ENCODE measurements at places on chromosomes 7 and 10. TPM values are rescaled to one million over a fixed set of nuclear protein-coding genes. Genes with fewer than 3 reads are reported as not detected.

IDI1 gene
- total RNA-seq = 90.6 TPM

GPR146 gene
- 3.9 TPM for total RNA-seq

CHST15 gene
- total RNA-seq = 46.2 TPM

GRCh38 chr10:28681291-28681763 is 4.0 kb downstream of the BAMBI start:
- H3K27me3 ChIP-seq = peaks cover 31% of the 10 kb centered on the region
- no peak for DNase-seq
- H3K4me1 ChIP-seq = peaks cover 10% of the 10 kb centered on the region

- H3K27ac ChIP-seq = no peak overlapping the region
- no peaks in the 10 kb centered on the region for H3K4me1 ChIP-seq
- no peak for DNase-seq
- H3K27me3 ChIP-seq = no peaks in the 10 kb centered on the region
- H3K4me3 ChIP-seq = no peak overlapping the region
Measured at GRCh38 chr7:39720586-39720985, 97.2 kb downstream of the RALA start.

GRCh38 chr7:32605032-32605431 is 109.7 kb downstream of the AVL9 start:
- H3K27ac ChIP-seq = no peak overlapping the region
- DNase-seq = no peak
- no peaks in the 10 kb centered on the region for H3K4me1 ChIP-seq
- H3K4me3 ChIP-seq = no peak overlapping the region
- no peaks in the 10 kb centered on the region for H3K27me3 ChIP-seq
- no peaks in the 10 kb centered on the region for H3K36me3 ChIP-seq

DNA sequence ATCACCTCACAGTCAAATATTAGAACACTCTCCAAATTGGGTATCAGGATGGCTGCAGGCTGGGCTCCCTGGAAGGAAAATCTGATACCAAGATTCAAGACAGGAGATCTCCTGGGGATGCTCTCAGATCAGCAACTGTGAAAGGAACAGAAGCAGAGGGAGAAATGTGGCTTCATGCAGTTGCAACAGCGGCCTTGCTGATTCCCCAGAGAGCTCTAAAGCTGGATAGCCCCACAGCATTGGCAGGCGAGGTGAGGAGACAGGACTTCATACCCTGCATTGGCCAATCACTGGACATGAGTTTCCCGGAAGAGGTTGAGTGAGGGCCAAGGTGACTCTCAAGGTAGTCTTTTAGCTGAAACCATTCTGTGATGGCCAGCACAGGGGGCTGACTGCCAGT is 190.6 kb downstream of the PTPN20 start:
- H3K4me3 ChIP-seq = no peak overlapping the region
- no peak for DNase-seq
- no peaks in the 10 kb centered on the region for H3K27me3 ChIP-seq
- H3K27ac ChIP-seq = no peak overlapping the region

DNA sequence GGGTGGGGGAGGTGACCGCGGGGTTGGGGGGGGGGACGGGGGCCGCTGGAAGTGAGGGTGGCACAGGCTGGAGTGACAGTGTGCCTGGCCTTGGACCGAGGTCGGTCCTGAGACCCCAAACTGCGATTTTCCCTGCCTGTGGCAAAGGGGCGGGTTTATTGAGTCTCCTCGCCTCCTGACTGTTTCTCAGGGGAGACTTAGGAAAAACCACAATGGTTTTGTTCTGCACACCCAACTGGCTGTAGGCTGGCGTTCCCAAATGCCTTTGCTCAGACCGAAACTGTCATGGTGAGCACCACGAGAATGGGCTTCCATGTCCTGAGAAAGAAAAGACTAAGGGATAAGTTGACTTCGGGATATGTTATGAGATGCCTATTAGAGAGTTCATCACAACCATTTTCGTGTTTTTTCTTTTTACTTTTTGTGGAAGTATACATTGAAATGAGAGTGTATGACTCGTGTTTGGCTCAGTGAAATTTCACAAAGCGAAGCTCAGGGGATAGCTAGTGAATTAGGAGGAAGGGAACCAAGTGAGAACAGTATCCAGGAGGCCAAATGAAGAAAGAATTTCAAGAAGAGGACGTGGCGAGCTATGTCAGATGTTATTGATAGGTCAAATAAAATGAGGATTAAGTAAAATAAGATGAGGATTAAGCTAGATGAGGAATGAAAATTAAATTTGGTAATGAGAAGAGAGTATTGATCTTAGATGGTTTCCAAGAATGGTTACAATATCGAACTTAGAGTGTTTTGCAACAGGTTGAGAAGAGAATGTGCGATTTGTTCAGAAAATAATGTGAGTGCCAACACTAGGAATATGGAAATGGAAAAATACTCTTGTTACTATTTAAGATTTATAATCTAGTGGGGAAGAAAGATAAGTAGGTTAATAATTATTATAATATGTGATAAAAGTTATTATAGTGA is 918 bp downstream of the NET1 start:
- no peak for DNase-seq
- H3K4me1 ChIP-seq = no peaks in the 10 kb centered on the region
- H3K27ac ChIP-seq = no peak overlapping the region
- peak overlapping the region; percentile 57 for H3K4me3 ChIP-seq
- peaks cover 2% of the 10 kb centered on the region for H3K27me3 ChIP-seq

DNA sequence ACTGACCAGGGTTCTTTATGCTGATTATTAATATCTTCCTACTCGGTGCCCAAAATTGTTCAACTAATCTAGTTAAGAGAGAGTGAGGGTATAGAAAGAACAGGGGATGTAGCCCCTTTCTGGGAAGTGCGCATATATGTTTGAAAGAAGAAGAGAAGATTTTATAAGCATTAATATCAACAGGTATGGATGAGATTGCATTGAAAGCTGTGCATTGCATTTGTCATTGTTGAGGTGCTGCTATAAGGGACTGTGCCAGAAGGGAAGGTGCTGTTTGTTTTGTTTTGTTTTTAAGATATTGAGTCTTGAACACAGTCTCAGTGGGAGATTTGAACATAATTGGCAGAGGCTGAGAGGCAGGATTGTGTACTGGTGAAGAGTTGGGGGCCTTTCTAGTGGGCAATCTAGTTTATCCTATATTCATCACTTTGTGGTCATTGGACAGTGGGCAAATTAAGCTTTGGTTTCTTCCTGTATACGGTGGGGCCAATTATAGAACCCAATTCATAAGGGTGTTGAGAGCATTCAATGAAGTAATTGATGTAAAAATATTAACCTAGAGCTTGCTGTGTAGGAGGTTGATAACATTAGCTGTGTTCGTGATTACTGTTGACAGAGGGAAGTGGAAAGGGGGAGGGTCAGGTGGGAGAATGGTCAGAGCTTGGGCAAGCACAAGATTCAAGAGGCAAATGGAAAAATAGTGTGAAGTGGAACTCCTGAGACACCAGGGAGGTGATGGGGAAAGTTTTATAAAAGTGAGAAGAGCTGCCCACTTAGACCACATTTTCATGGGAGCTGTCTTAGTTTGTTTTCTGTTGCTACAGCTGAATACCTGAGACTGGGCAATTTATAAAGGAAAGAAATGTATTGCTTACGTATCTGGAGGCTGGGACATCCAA is 19.9 kb upstream of the PCGF5 start:
- H3K27ac ChIP-seq = no peak overlapping the region
- no peaks in the 10 kb centered on the region for H3K27me3 ChIP-seq
- no peak for DNase-seq

DNA sequence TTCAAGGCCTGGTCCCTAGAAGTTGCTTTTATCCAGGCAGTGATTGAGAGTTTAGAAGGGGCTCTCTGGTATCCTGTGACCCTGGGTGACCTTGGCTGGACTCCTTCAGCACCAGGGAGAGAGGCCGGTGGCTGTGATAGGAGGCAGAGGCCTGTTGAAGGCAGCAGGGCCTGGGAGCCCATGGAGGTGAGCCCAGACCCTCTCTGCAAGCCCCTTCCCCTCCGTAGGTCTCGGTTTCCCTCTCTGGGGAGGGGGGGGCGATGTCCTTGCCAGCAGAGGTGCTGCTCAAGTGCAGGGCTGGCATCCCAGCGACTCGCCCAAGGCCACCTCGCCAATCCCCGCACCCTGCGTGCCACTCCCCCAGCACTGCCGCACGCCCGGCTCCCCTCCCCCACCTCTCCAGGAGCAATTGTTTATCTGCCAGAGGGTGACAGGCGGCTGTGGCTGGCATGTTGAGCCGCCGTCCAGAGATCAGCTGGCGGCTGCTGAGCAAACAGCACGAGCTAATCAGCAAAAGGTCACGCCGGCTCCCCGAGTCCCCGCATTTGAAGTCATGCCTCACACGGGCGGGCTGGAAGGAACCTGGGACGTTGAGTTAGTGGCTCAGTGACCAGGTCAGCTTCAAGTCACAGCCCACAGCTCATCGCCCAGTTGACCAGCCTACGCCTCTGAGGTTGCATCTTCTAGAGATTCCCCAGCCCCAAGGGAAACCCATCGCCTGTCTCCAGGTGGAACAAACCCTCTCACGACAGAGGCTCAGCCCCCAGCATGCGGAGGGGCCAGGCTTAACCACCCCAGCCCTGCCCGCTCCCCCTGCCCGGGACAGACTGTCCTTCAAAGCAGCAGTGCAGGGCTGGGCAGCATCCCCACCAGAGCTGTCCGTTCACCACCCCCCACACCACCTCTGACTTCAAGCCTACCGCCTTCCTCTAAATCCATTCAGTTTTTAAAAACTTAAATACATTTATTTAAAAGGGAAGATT is 43.7 kb downstream of the ELFN1 start:
- DNase-seq = no peak
- peaks cover 69% of the 10 kb centered on the region for H3K36me3 ChIP-seq
- peaks cover 39% of the 10 kb centered on the region for H3K4me1 ChIP-seq
- no peak overlapping the region for H3K4me3 ChIP-seq
- H3K27me3 ChIP-seq = no peaks in the 10 kb centered on the region
- H3K27ac ChIP-seq = no peak overlapping the region

GRCh38 chr7:112223310-112223709 is 16.8 kb downstream of the ZNF277 start:
- H3K27me3 ChIP-seq = no peaks in the 10 kb centered on the region
- no peaks in the 10 kb centered on the region for H3K36me3 ChIP-seq
- H3K27ac ChIP-seq = no peak overlapping the region

- no peak overlapping the region for H3K4me3 ChIP-seq
- no peaks in the 10 kb centered on the region for H3K27me3 ChIP-seq
- H3K4me1 ChIP-seq = no peaks in the 10 kb centered on the region
- H3K27ac ChIP-seq = no peak overlapping the region
- H3K36me3 ChIP-seq = no peaks in the 10 kb centered on the region
- no peak for DNase-seq
Measured at GRCh38 chr7:95441042-95441823, 6.4 kb upstream of the PON2 start.

DNA sequence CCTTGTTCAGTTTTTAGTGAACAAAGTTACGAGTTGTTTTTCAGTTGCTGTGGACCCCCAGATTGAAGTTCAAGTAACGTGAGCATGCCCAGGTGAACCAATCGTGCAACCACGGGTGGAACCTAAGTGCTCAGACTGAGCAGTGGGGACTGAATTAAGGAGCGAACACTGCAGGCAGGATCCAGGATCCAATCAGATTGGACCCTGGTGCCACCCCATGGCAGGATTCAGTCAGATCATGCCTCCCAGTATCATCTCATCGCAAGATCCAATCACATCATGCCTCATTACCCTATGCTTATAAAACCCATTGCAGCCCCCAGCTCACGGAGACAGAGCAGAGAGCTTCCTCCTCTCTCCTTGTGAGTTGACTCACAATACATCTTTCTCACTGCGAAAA is 80.9 kb downstream of the PFKFB3 start:
- no peak for DNase-seq
- H3K36me3 ChIP-seq = no peaks in the 10 kb centered on the region
- no peak overlapping the region for H3K27ac ChIP-seq
- H3K4me3 ChIP-seq = no peak overlapping the region
- H3K27me3 ChIP-seq = no peaks in the 10 kb centered on the region
- H3K4me1 ChIP-seq = peaks cover 12% of the 10 kb centered on the region

- no peaks in the 10 kb centered on the region for H3K36me3 ChIP-seq
- no peak within 1 kb of the TSS for H3K4me3 ChIP-seq
- H3K27ac ChIP-seq = no peak within 1 kb of the TSS
Measured at GRCh38 chr10:80289451-80290287, at the start of gene MAT1A. TSS of gene MAT1A (minus strand) at chr10:80289658. CDS start at chr10:80289423, 235 bp downstream.

GRCh38 chr7:105744258-105744657 is 132.1 kb downstream of the ATXN7L1 start:
- no peaks in the 10 kb centered on the region for H3K27me3 ChIP-seq
- no peak for DNase-seq
- H3K27ac ChIP-seq = no peak overlapping the region
- H3K4me1 ChIP-seq = no peaks in the 10 kb centered on the region
- no peak overlapping the region for H3K4me3 ChIP-seq

DNA sequence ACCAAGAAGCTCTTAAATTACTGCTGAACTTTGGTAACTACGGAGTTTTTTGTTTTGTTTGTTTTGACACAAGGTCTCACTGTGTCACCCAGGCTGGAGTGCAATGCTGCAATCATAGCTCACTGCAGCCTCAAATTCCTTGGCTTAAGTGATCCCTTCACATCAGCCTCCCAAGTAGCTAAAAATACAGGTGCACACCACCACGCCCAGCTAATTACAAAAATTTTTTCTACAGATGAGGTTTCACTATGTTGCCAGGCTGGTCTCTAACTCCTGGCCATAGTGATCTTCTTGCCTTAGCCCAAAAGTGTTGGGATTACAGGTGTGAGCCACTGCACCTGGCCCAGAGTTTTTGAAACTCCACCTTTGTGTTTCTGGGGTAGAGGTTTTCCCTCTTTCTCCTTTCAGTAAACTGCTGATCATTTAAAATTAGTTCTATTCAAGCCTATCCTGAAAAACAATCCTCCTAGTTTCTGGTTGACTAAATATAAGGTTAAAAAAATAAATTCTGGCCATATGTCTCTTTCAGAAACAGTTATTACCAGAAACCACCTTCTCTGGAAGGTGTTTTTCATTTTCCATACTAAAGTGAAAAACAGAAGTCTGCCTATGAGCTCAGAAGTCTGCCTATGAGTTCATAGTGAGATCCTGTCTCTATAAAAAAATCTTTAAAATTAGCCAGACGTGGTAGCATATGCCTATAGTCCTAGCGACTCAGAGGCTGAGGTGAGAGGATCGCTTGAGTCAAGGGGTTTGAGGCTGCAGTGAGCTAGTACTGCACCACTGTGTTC is 63.9 kb downstream of the VOPP1 start:
- H3K27ac ChIP-seq = no peak overlapping the region
- peaks cover 5% of the 10 kb centered on the region for H3K36me3 ChIP-seq
- no peaks in the 10 kb centered on the region for H3K27me3 ChIP-seq
- H3K4me1 ChIP-seq = peaks cover 13% of the 10 kb centered on the region

GRCh38 chr10:24556750-24557742 is 166.6 kb downstream of the ARHGAP21 start:
- DNase-seq = peak; percentile 47
- no peaks in the 10 kb centered on the region for H3K27me3 ChIP-seq
- peaks cover 9% of the 10 kb centered on the region for H3K4me1 ChIP-seq
- H3K4me3 ChIP-seq = no peak overlapping the region
- no peak overlapping the region for H3K27ac ChIP-seq

DNA sequence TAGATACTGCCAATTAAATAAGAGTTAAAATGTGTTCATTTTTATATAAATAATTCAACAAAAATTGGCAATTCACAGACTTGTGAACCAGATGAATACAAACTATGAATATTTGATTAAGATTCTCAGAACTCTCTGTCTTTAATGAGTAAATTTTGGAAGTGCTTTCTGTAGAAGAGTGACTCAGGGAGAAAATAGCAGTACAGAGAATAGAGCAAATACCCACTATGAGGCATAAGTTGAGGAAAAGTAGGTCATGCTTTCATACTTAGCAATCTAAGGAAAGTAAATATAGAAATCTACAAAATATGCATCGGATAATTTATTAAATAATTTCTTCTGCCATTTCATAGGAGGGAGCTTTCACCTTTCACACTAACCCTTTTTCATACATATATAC is 117.7 kb upstream of the TMEM106B start:
- H3K4me1 ChIP-seq = no peaks in the 10 kb centered on the region
- DNase-seq = no peak
- H3K36me3 ChIP-seq = no peaks in the 10 kb centered on the region
- H3K27me3 ChIP-seq = no peaks in the 10 kb centered on the region
- no peak overlapping the region for H3K27ac ChIP-seq

Data from spinal cord (tissue), 10 donors.